ENCODE measurements at places on chromosomes 7 and 10. TPM values are rescaled to one million over a fixed set of nuclear protein-coding genes. Genes with fewer than 3 reads are reported as not detected.

- DNase-seq, result no peak
Observed at GRCh38 chr7:157757211-157757610, 420.4 kb downstream of the DNAJB6 start.

DNA sequence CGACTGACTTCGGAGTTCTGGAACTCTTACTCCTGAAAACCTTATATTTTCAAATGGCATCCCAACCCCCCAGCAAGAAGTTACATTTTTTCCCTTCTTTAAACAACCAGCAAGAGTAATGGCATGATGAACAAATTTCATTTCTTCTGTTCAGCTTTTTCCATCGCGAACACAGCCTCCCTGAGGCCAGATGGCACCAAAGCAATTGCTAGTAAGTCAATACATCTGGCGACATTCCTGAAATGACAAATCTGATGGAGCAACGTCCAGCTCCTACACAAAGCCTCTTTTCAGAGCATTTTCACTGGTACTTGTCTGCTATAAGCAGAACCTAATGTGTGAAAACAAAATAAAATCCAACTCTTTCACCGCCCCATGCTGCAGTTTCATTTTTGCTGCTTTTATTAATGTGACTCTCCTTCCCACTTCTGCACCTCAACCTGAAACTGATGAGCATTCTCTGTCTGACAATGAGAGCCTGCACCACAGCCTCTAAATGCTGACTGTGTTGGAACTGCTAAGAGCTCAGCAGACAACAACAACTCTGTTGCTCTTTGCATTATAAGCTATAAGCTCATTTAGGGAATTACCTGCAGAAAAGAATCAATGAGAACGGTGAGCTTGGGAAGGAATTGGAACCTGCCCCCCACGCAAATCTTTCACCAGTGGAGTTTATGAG is 229.8 kb downstream of the FGFR2 start:
- DNase-seq, result no peak

- no peak for DNase-seq
Observed at GRCh38 chr7:129375141-129375938, 58.9 kb upstream of the STRIP2 start.

GRCh38 chr7:137122145-137122544 is 221.4 kb downstream of the PTN start:
- DNase-seq, result no peak

DNA sequence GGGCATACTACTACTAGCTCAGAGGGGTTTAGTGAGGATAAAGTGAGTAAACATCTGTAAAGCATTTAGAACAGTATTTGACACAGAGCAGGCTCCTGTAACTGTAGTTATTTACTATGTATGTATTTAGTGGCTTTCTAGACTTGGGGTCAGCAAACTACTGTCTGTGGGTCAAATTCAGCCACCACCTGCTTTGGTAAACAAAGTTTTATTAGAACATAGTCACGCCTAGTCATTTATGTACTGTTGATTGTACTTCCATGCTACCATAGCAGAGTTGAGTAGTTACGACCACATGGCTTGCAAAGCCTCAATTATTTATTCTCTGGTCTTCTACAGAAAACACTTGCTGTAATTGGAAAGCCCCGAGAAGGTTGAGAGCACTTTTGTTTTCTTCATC is 248.5 kb upstream of the PLPP4 start:
- no peak for DNase-seq

DNA sequence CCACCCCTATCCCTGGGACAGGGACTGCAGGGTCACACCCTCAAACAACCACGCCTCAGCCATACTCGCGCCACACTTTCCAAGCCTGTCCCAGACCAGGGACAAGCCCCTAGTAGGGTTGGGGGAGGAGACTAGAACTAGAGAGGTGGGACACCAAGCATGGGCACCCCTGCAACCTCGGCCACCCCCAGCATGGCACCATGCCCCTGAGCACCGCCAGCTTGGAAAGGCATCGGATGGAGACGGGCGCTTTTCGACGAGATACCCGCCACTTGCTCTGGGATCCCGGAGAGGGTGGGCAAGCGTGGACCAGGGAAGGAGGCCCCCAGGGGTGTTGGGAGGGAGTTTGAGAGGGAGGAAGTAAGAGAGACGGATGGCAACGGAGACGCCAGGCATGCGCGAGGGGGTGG is 13.1 kb upstream of the KMT2E start:
- DNase-seq, result no peak

- no peak for DNase-seq
Observed at GRCh38 chr7:108055611-108056021, 52.7 kb upstream of the LAMB1 start.

CRHR2 gene
- total RNA-seq, result not detected

DNA sequence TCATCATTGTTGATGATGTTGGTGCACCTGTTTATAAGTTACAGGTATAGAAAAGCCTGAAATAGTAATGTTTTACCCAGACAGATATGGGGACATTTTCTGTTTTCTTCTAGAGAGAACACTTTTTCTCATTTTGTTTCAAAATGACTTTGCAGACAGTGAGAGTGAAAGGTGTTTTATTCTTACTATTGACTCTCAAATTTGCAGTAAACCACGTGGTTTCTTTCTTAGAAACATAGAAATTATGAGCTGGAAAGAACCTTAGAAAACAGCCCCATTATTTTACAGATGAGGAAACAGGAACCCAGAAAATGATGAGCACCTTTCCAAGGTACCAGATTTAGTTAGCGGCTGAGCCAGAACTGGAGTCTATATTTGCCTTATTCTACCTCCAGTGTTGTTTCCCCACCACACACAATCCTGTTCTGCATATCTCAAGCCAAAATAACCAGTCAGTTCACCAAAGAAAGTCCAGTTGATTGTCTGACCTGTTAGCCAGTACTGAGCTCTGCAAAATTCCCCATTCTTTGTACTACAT is 138.9 kb upstream of the AHR start:
- no peak for DNase-seq

GRCh38 chr7:82430500-82431465 is 12.8 kb downstream of the CACNA2D1 start:
- DNase-seq, result no peak

DNA sequence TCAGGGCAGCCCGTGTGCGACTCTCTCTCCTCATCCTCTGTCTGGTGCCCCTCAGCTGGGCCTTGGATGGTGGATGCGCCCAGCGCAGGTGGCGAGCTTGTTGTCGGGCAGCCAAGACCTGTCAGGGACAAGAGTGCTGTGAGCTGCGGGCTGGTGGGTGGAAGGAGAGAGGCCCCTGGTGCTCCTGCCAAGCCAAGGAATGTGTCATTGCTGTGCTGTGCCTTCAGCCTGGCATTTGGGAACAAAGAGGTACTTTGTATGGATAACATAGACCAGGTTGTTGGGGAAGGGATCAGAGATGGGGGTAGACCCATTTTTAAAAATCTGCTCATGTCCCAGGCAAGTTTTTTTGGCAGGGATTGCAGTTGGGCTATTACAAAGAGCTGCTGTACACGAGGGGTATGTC is 120.9 kb downstream of the PKD1L1 start:
- DNase-seq, result no peak

GRCh38 chr10:132173185-132173584 is 13.6 kb upstream of the DPYSL4 start:
- no peak for DNase-seq

GRCh38 chr10:3528271-3528670 is 256.7 kb downstream of the KLF6 start:
- no peak for DNase-seq

- DNase-seq, result no peak
Observed at GRCh38 chr10:128686630-128687278, 560.5 kb upstream of the MKI67 start.

TYW1B gene
- 1.8 TPM for total RNA-seq

- no peak for DNase-seq
Observed at GRCh38 chr7:121351682-121352081, 22.9 kb downstream of the WNT16 start.

- DNase-seq, result no peak
Observed at GRCh38 chr7:100483090-100483721, 521 bp upstream of the NYAP1 start.

DNA sequence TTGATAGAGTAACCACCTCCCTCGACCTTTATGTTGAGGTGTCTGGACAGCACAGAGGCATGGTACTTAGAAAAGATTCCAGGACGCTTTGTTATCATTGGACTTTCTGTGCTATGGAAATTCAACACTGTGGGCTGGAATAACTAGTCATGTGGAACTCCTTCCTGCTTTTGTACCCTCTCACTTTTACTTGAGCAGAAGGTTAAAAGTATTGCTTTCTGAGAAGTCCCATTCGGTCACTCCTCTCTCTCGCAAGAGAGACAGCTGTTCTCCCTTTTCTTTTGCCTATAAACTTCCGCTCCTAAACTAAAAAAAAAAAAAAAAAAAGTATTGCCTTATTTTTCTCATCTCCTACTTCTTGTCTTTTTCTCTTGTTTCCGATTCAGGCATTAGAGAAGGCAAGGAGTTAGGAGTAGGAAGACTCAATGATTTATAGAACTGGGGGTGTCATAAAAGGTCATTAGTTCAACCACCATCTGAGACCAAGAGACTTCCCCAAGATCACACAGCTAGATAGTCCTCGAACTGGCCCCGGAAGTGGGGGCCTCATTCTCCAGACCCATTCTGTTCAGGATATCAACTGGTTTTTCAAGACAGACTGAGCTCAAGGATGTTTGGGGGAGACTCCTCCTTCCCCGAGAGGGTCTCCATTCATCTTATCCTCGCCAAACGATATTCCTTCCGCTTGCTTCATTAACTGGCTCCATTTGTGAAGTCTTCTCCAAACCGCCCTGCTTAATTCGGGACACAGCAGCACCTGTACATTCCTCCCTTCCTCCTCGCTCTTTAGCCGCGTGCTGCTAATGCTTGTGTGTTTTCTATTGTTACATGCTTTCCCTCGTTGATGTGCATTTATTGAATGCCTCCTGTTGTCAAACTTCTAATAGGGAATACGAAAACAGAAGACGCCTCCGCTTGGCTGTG is 995 bp upstream of the INPP5F start:
- peak; percentile 33 for DNase-seq

DNA sequence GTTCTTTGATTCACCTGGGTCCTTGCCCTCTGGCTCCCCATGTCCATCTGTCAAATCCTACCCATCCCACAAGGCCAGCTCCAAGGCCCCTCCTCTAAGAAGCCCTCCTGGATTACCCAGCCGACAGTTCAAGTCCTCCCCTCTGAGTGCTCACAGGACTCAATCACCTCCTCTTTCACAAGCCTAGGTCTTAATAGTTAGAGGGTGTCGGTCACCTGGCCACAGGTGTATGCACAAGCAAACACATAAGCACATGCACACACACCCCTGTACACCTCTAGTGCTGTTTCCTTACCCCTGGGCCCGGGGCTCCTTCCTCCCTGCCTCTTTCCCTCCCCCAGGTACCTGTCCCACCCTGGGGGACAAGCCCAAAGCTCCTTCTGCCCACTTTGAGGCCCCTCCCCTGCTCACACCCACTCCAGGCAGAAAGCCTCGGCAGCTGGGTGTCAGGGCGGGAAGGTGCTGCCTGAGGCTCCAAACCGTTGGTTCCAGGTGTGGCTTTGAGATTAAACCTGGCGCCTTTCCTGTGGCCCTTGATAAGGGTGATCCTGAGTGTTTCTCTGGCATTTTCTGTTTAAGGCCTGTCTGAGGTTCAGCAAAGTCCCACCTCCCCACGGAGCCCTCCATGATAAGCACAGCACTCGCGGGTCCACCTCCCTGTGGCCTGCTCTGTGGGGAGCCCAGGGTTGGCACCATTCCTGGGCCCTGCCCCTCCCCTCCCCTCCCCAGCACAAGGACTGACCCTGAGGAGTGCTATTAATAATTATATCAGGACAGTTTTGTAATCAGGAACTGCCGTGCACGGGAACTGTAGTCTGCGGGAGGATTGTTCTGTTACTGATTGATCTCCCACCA is 14.6 kb upstream of the AQP1 start:
- DNase-seq, result no peak

DNA sequence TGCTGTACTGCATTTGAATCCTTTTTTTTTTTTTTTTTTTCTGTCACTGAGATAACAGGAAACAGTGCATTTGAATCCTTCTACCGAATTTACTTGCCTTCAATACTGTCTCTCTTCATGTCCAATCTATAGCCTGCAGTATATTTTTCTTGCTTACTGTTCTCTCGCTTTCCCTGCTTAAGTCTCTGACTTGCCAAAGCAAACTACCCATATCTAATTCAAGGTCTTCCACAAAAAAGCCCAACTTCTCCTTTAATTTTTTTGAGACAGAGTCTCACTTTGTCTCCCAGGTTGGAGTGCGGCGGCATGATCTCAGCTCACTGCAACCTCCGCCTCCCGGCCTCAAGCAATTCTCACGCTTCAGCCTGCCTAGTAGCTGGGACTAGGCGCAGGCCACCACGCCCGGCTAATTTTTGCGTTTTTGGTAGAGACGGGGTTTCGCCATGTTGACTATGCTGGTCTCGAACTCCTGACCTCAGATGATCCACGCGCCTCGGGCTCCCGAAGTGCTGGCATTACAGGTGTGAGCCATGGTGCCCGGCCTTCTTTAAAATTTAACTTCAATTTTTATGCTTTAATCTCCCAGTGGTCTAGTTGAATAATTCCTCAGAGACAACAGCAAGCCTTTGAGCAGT is 882 bp downstream of the PDCD11 start:
- no peak for DNase-seq

DNA sequence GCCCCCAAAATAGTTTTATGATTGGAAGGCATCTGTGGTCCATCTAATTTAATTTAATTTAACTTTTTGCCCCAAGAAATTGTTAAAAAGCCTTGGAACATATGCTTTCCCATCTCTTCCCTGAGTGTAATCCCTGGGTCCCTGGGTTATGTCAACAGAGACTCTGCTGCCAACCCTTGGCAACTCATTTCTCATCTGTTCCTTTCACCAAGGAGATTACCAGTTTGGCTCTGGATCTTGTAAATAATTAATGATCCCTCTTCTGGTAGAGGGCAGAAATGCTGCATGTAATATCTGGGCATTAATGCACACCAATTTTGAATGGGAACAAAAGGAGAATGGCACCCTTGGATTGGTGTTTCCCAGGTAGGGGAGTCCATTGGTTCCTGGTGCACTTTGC is 514.2 kb downstream of the CCSER2 start:
- no peak for DNase-seq

SAP25 gene
- 1.4 TPM for total RNA-seq

Measured in astrocyte (in vitro differentiated cells and primary cell).